ENCODE measurements at places on chromosomes 16 and 17.
A peak's percentile ranks its signal among the peaks of the same experiment; 100 is the strongest.

DNA sequence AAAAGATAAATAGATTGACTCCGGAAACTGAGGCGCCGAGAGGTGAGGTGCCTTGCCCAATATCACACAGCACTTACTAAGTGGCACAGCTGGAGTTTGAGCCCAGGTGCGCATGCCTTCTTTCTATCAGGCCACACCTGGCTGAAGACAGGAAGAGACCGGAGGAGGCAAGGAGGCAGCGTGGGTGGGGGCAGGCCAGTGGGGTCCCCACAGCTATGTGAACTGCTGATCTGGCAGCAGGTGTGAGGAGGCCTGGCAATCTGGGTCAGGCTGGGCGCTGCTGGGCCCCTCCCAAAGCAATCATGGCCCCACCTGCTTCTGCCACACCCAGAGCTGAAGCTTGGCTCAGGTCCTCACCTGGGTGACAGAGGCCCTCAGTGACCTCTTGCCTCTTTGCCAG lies 1.9 kb upstream of the GDPD3 start:
- DNase-seq: peak; percentile 11

GRCh38 chr17:81295676-81296381 lies 722 bp upstream of the SLC38A10 start:
- peak; percentile 28 for DNase-seq

- DNase-seq: no peak
Measured at GRCh38 chr16:82203198-82203597, 33.2 kb upstream of the MPHOSPH6 start.

GRCh38 chr16:83799336-83799735 lies 8.4 kb upstream of the HSBP1 start:
- no peak for DNase-seq

GRCh38 chr16:31216422-31217135 lies at the start of gene PYDC1:
Gene PYDC1, minus strand, starts transcription at chr16:31217135. Its CDS starts 107 bp downstream, at chr16:31217028.
- DNase-seq: no peak

- DNase-seq: no peak
Measured at GRCh38 chr17:59845595-59846393, 46.9 kb downstream of the TUBD1 start.

- DNase-seq: no peak
Measured at GRCh38 chr16:46974352-46974751, 878 bp upstream of the DNAJA2 start.

- DNase-seq: peak; percentile 69
Measured at GRCh38 chr16:58198022-58198683, at the start of gene CSNK2A2. Gene CSNK2A2, minus strand, starts transcription at chr16:58198106. Its CDS starts 370 bp downstream, at chr16:58197736.

GRCh38 chr17:15456972-15457722 lies 10.3 kb downstream of the CDRT4 start:
- DNase-seq: no peak

- DNase-seq: no peak
Measured at GRCh38 chr17:75078284-75079022, 9.3 kb upstream of the SLC16A5 start.

GRCh38 chr17:59361386-59361785 lies 29.9 kb downstream of the YPEL2 start:
- DNase-seq: no peak

DNA sequence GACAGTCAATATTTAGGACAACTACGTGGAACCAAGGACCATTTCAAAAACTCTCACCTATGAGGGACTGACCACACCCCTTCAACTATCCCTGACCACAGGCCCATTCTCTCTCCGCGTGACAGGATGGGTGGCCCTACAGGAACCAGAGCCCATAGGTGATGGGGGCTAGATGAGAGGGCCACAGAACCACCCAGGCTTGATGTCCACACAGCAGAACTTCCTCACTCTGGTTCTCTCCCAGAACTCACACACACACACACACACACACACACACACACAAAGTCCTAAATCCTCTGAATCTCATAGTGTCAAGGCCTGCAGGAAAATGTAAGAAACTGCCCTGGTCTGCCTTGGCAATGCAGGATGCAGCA lies 1.5 kb downstream of the ZNF319 start:
- DNase-seq: no peak

DNA sequence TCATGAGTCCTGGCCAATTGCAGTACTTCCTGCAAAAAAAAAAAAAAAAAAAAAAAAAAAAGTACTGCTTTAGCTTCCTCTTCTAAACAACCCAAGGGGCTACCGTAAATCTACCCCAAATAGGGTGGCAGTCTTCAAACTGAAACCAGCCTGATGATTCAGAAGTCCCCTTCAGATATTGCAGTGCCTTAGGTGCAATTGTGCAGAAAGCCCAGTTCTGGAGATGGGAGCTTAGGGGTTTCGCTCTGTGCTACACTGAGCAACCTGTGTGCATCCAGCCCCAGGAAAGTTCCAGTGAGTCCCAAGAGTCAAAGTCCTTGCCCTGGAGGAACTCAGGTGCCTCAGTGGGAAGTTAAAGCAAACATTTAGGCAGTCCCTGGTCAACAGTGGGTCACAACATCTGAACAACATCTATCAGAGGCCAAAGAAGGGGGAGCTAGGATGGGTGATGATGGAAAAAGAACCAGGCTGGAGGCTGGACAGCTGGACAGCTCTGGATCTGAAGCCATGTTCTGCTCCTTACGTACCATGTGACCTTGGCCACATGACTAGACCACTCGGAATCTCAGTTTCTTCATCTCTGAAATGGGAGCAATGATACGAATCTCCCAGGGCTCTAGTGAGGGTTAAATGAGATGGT lies 6.7 kb upstream of the CIITA start:
- no peak for DNase-seq

GRCh38 chr16:50478773-50479149 lies 69.4 kb upstream of the NKD1 start:
- DNase-seq: no peak

- no peak for DNase-seq
Measured at GRCh38 chr16:89583197-89583894, 7.8 kb downstream of the CPNE7 start.

DNA sequence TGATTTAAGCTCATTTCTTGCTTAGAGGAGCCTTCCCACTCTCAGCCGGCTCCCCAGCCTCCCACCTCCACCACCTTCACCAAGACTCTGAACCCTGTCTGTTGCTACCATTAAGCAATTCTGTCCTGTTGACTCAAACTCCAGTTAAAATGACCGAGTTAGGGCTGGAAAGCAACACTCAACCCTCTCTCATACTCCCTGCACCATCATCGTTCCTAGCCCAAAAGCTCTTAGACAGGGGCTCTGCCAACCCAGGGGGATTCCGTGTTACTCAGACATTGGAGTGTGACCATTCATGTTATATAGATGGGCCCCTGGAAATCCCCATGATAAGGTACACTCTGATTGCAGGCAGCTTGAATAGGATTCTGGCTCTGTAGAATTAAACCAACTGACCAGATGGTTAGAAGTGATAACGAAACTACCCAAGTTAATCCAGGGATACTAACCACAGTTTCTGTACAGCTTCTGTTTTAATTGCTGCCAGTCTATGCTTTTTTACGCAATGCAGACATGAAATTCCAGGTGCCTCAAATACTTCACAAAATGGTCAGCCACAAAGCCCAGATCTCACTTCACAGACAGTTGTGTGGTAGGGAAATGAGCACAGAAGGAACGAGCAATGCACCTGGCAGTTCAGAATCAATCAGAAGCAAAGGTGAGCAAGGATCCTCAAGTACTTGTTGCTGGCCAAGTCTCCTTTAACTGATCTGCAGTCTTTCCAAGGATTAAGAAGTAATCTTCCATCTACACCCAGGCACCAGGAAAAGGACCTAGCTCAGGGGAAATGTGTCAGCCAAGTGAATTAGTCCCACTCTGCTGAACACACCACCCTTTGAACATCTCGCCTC lies 2.1 kb downstream of the SSTR2 start:
- DNase-seq: no peak

DNA sequence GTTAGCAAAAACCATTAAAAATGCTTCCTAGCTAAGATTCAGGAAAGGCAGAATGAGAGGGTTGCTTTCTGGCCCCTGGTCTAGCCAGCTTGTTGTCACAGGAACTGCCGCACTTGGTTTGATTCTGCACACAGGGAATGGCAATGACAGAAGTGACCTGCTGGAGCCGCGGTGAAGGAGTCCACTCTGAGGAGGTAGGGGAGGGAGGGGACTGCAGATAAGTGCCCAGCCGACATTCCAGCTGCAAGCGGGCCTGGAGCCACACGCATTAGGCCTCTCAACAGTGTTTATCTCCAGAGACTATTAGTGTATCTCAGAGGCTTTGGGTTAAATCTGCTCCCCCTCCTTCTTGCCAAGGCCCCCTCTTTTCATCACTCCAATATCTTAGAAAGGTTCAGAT lies 38.6 kb downstream of the CDRT15 start:
- no peak for DNase-seq

- DNase-seq: no peak
Measured at GRCh38 chr16:67284699-67285646, 5.6 kb downstream of the PLEKHG4 start.

- no peak for DNase-seq
Measured at GRCh38 chr16:13999895-14000425, 71.2 kb upstream of the MRTFB start.

DNA sequence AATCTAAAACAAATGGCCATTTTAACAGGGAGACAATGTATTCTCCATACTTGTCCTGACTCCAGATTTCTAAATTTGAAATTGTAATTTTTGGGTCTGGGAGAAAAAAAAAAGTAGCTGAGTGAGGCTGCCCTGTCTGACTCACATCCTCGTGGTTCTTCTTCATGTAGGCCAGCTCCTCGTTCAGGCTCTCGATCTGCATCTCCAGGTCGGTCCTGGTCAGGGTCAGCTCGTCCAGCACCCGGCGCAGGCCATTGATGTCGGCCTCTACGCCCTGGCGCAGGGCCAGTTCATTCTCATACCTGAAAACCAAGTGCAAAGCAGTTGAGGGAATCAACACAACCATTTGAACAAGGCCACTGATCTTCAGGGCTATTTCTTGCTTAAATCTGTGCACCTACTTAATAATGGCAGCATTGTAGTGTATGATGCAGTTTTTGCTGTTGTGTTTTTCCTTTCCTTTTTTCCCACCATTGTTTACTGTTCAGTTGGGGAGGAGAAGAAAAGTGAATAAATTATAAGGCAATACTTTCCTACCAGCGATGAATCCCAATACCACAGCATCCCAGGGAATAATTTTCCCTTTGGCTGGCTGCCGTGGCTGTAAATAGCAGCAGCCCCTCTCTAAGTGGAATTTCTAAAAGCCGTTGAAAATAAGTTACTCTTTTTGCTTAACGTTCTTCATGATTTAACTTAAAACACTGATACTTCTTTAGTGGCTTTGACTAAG lies 2.2 kb downstream of the KRT12 start:
- DNase-seq: no peak

DNA sequence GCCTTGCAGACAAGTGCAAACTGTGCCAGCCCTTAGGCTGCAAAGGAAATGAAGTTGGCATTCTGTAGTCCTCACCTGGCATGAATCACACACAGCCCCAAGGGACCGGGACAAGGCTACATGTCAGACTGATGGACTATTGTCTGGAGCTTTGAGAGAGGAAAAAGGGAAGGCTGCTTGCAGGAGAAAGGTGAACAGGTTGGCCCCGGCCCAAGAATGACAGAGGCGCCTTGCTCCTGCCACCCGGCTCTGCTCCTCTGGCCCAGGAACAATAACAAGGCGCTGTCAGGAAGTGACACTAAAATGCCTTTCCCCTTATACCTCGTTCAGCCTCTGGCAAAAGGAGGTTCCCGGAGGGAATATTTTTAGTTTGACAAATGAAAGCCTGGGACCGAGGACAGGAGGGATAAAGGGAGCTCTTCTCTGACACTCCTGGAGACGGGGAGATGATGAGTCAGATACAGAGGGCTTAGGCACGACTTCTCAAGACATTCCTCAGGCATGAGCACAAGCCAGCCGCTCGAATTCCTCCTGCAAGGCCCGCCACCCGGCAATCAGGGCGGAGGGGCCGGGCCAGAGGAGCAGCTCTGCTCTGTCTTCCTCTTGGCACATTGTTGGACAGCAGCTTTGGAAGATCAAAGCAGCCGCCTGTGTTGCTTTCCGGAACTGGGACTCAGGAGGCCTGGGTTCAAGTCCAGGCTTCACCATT lies 105.8 kb downstream of the NOG start:
- no peak for DNase-seq

- DNase-seq: no peak
Measured at GRCh38 chr16:49596648-49597291, 223.2 kb downstream of the C16orf78 start.

DNA sequence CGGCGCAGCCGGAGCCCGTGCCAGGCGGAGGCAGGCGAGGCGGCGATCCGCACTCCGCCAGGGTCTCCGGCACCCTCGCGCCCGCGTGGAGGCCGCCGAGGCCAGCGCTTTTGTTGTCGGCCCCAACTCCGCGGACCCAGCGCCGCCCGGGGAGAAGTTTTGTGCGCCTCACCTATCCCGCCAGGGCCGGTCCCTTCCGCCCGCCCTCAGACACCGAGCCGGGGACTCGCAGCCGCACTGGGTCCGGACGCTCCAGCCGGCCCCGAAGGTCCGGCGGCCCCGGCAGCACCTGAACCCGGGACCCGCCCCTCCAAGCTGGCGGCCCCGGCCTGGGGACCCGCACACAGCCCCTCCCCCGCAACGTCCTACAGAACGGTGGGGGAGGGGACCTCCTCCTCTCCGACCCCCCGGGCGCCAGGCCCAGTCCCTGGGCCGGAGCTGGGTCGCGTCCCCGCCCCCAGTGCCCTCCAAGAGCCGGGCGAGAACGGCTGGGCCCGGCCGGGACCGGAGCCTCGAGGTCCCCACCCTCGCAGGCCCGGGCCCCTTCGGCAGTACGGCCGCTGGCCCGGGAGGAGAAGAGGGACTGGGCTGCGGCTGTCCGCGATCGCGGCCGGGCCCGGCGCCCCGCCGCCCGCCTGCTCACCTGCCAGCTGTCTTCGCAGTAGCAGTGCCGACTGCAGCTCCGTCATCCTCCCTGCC lies 698 bp downstream of the UBE2G1 start:
- peak; percentile 13 for DNase-seq

GRCh38 chr17:814371-814770 lies 32.2 kb downstream of the MRM3 start:
- no peak for DNase-seq

GRCh38 chr17:49434821-49435670 lies 20.4 kb upstream of the PHB1 start:
- DNase-seq: peak; percentile 10

DNA sequence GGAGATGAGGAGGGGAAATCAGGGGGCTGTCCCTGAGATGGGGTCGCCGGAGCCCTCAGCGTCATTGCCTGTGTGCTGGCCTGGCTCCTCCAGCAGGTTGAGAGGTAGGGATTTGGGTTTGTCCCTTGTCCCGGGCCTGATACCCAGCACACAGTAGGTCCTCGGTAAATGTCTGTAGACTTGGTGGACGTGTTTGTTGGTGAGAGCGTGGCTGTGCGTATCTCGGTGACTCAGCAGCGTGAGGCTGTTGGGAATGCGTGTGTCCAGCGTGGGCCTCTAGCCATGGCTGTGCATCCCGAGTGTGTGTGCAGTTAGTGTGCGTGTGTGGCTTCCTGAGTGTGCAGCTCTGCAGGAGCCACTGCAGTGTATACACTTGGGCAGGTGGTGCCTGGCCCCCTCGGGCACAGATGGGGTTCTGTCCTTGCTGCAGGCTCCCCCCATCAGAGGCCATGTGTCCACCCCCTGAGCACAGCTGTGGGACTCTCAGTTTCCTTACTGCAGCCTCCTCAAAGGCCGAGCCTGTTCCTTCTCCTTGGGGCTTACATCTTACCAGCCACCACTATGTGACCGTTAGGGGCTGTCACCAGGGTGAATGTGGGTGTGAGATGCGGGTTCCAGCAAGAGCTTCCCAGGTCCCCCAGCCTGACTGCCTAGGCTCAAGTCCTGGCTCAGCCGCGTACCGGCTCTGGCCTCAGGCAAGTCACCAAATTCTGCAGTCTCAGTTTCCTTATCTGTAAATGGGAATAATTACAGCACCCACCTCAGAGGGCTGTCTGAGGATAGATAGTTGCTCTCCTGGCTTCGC lies 5.7 kb downstream of the NECAB2 start:
- no peak for DNase-seq

All from activated T-helper 1 cell treated with Interleukin-2 at 50 U/mL for 16 hours (primary cell).